ENCODE measurements at places on chromosomes 16 and 17.

GRCh38 chr16:89090669-89091426 lies 2.8 kb upstream of the ACSF3 start:
- no peak for DNase-seq

GRCh38 chr16:57519796-57520360 lies 16.5 kb downstream of the CCDC102A start:
- peak; percentile 73 for DNase-seq

DNA sequence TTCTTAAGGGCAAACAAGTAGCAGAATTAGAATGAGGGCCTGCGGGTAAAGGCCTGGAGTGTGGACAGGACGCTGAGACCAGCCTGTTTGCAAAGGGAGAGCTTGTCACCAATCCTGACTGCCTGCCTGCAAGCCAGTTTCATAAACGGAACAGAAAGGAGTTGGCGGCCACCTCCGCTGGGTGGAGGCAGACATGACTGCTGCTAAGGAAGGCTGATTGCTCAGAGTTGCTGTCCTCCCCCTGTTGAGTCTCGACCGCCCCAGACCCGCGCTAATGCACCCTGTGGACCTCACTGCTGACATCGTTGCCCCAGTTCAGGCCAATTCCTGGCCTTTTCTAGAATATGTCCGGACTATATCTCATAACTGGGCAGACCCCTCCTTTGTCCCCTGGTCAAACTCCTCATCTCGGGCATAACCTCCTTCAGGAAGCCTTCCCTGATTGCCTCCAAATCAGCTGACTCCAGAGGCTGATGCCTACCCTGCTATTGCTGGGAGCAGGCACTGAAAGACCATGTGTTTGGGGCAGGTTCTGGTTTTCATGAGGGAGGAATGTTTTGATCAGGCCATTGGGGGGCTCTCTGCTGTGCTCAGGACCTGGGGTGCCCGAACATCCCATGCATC lies 153.0 kb upstream of the CIBAR2 start:
- DNase-seq = no peak

- no peak for DNase-seq
These were observed 172.2 kb downstream of the ANKFN1 start for GRCh38 chr17:56325313-56326000.

DNA sequence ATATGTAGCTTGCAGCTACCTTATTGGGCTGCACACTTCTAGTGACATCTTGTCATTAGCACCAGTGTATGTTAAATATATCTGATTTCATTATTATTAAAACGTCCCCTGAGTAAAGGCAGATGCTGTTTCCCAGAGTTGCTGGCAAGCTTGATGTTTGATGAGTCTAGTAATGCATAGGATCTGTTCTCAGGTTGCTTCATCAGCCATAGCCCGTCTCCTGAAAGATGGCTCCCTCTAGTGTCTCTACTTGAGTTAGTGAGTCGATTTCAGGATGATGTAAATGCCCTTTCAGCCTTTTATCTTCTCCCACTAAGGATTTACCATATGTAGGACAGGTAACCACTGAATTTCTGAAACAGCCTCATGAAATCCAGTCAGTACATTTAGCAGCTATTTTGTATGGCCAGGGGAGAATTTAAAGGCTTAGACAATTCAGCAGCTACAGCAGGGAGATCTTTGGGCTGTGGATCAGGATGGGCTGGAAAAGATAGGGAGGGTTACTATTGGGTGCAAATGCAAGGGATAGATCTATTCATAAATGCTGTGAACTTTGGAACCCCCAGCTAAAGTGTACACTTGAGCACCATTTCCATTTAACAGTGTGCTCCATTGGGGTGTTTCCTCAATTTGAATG lies 376.3 kb downstream of the CNTNAP4 start:
- peak; percentile 75 for DNase-seq

DNA sequence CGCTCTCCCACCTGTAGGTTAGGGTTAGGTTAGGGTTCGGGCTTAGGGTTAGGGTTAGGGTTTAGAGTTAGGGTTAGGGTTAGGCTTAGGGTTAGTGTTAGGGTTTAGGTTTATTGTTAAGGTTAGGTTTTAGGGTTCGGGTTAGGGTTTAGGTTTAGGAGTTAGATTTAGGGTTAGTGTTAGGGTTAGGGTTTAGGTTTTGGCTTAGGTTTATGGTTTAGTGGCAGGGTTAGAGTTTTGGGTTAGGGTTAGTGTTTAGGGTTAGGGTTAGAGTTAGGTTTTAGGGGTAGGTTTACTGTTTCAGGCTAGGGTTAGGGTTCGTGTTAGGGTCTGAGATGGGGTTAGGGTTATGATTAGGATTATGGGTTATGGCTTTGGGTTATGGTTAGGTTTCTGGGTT lies 31.6 kb upstream of the ZCCHC14 start:
- DNase-seq = no peak

DNA sequence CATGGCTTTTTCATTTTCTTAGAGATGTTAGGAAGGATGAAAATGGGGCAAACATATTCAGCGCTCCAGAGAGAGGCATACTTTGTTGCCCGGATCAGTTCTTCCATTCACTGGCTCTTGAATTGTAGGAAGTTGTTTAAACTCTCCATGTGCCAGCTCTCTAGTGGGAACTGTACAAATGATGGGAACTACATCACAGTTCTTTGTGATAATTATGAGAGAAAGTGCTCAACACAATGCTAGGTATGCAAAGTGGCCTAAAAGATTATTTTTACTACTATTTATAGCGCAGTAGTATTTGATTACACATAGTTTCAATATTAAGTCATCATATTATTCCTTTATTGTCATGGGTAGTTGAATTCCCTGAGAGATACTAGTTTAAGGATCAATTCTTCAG lies 268.5 kb downstream of the RBFOX1 start:
- no peak for DNase-seq

DNA sequence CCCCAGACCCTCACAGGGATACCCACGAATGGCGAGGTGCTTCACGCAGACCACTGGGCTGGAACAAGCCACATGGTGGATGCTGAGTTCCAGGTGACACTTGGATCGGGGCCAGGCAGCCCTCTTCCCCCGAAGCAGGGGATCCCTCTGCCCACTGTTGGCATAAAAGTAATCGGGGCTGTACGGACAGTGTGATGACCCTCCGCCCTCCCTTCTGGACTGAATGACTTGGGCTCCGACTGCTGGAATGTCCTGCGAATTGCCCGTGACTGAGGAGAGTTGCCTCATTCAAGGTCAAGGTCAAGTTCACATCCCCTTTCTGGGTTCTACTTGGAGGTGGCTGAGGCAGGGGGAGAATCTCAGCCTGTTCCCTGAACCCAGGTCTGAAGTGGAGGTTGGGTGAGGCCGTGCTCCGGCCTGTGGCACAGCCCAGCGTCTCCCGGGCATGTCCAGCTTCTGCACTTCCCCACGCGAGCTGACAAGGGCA lies 28.5 kb upstream of the CREBBP start:
- no peak for DNase-seq

- no peak for DNase-seq
These were observed 14.2 kb downstream of the NSMCE1 start for GRCh38 chr16:27254262-27254811.

GRCh38 chr16:53131050-53131362 lies 76.2 kb downstream of the CHD9 start:
- DNase-seq = no peak

- DNase-seq = no peak
These were observed 55.2 kb downstream of the NKD1 start for GRCh38 chr16:50603206-50604064.

DNA sequence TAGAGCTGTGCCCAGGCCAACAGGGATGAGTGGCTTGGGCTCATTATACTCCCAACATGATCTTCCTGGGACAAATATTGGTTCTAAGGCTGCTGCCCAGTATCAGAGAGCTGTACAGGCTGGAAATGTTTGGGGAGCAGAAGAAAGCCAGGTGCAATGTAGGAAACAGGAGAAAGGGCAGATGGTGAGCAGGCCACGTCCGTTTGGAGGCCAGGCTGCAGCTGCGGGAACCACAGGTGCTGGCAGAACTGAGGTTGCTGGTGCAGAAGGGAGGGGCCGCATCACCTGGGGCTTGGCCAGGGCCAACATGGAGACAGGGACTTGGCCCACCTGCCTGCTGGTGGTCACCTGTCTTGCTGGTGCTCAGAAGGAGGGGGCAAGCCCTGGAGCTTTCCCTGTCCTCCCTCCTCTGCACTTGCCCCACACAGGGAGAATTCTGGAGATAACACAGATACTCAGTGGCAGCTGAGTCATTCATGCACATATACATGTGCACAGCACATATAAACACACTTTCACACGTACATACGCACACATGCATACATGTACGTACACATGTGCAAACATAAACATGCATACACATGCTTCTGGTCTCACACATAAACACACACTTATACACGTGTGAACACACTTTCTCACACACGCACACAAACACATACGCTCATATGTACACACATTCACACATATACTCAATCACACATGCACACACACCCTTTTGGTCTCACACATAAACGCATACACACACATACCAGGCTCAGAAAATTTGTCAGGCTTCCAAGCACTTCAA lies 67.7 kb downstream of the WSCD1 start:
- DNase-seq = no peak

GRCh38 chr17:7499161-7499560 lies 15.0 kb downstream of the POLR2A start:
- no peak for DNase-seq

DNA sequence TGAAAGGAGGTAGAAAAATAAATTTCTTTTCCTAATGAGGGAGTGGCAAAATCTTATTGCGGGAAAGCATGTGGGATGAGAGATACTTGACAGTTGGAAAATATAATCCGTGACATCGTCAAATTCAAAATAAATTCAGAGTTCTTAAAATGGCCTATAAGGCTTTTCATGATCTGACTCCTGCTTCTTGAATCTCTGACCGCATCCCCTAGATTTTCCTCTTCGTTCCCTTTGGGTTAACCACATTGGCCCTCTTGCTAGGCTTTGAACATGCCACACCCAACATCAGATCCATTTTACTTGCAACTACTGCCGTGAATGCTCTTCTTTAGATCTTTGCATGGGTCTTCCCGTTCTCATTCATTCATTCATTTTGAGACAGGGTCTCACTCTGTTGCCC lies 50.1 kb downstream of the NF1 start:
- DNase-seq = no peak

DNA sequence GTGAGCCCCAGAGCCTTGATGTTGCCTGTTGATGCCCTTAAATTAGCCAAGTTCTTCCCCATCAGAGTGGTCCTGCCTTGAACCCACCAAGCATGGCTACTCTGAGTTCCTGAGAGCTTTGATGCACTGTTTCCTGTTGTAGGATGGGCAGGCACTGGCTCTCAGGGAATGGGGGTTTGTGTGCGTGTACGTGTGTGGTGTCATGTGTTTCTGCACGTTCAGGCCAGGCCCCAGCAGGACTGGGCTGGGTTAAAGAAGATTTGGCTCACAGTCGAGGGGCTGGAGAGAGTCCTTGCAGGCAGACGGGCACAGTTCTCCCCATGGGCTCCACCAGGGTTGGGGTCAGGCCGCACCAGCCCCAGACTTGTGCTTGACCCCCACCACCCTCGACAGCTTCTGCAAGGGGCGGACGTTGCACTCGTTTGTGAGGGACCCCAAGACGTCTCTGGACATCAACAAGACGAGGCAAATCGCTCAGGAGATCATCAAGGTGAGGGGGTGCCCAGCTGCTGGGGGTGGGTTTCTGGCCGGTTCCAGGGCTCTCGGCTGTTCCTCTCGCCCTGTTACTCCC lies 23.4 kb upstream of the LGALS9 start:
- DNase-seq = no peak

- no peak for DNase-seq
These were observed 440.6 kb downstream of the HS3ST3B1 start for GRCh38 chr17:14741491-14741890.

GRCh38 chr16:65415460-65415859 lies 293.6 kb upstream of the CDH11 start:
- DNase-seq = no peak

DNA sequence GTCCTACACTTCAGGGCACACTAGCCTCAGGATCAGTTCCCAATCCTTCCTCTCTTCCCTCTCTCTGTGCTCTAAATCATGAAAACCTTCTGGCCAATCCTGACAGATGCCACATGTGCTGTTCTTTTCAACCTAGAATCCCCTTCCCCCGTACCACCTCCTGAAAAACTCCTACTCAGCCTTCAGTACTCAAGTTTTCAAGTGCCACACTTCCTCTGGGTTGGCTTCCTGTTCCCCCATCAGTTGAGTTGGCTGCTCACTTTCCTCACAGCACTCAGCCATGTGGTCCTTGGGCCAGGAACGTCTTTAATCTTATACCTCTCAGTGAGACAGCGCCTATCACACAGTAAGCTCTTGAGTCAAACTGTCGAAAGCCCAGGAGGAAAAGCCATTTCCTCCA lies 3.3 kb downstream of the ASPHD1 start:
- DNase-seq = no peak

GRCh38 chr16:4517812-4518680 lies 20.5 kb downstream of the CDIP1 start:
- peak; percentile 36 for DNase-seq

- peak; percentile 23 for DNase-seq
These were observed 662 bp downstream of the WIPF2 start for GRCh38 chr17:40219594-40220338.

DNA sequence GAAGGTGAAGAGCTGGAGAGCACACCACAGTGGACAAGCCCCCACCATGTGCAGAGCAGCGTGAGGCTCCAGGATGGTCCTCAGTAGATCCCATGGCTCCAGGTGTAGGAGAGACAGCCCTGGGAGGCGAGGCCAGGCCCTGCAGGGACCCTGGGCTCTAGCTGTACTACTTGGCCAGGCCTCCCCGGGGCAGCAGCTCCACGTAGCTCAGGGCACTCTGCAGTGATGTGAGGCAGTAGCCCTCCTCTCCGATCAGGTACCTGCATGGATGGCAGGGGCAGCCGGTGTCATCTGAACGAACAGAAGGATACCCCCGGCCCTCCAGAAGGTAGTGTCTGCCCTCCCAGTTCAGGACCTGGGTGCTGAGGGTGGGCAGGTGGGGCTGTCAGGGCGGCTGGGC lies 6.2 kb upstream of the SPATA2L start:
- no peak for DNase-seq

DNA sequence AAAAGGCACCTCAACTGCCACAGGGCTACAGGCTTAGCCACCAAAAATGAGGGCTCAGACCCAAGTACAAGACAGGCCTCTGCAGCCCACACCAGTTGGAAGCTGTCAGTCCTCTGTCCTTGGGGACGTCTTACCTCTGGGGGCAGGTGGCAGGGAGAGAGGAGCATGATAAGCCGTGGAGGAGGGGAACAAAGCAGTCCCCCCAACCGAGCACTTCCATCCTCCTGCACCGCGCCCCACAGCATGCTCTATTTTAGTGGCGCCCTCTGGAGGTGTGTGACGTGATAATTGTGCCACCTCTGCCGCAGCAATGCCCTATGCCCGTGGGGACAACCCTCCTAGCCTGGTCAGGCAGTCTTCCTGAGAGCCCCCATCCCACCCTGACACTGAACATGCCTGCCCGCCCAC lies 13.6 kb downstream of the G6PC3 start:
- no peak for DNase-seq
